ENCODE measurements at places on chromosomes 12 and 14.

DNA sequence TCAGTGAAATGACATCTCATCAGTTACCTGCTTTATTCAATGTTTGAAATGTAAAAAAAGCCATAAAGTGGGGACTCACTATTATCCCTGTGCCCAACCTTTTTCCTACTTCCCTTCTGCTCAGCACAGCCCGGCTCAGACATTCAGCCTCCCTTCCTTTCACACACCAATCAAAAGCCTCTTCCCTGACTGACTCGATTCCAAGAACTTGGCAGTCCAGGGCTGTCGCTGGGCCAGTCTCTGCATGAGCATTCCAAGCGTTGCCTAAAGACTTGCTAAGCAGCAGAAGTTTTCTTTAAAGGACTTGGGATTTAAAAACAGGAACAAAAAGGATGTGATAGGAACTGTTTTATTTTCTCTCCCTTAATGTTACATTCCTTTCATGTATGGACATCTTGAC, 22.7 kb downstream of the ITPR2 start:
- peak; percentile 57 for DNase-seq

DNA sequence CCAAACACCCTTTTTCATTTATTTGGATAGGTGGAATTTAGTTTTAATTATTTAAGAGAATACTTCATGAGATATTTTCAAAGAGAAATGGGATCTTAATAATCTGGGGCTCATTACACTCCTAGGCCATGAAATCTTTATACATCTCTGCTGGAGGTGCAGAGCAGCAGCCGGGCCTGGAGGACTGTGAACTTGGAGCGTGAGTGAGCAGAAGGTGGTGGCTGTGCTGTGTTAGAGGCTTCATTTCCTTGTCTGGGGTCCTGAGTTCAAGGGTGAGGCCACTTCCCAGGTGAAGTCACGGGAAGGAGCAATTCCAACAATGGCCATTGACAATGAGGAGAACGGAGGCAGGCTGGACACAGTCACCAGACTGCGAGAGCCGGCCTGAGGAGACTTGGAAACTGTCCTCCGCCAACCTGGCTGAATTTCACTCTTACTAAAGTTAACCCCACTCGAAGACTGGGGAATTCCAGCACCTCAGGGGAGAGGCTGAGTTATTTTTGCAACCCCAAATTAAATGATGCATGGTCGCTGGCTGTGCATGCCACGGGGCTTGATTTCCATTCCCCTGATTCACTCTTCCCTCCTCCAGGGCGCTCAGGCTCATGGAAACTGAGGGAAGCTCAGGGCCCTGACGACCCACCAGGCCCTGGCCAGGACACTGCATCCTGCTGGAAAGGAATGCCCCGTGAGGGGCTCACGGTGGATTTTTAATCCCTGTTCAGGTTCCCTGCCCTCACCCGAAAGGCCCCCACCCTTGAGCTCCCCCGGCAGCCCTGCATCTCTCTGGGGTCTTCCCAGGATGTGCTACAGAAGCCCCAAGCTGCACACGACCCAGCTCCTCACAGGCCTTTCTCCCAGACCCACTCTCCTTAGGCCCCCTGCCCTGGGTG, 22.6 kb upstream of the TRAF3 start:
- DNase-seq = no peak

DNA sequence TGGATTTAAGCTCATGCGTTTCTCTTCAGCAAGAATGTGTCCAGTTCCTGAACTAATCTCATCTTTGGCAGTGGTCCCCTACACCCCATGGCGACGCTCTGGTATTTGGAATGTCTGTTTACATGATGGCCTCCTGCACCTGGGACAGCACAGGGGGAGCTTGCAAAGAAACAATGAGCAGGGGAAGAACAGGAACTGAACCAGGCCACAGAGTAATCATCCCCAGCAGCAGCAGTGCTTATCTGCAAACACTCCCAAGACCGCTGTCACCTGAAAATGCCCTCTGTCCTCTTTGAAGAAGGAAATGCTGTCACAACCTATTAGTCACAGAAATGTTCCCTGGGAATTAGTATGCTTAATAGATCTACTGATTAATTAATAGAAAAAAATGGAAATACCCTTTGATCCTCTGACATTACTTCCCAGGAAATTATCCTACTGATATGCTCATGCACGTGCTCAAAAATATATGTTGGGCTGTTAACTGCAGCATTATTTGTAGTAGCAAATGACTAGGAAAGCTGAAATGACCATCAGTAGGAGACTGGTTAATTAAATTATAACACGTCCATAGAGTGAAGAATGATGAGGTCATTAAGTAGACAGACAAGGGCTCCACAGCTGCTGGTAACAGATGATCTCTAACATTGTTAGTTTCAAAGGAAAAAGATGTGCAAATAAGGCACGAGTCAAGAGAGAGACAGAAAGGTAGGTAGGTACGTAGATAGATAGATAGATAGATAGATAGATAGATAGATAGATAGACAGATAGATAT, 279.3 kb upstream of the FLRT2 start:
- no peak for DNase-seq

DNA sequence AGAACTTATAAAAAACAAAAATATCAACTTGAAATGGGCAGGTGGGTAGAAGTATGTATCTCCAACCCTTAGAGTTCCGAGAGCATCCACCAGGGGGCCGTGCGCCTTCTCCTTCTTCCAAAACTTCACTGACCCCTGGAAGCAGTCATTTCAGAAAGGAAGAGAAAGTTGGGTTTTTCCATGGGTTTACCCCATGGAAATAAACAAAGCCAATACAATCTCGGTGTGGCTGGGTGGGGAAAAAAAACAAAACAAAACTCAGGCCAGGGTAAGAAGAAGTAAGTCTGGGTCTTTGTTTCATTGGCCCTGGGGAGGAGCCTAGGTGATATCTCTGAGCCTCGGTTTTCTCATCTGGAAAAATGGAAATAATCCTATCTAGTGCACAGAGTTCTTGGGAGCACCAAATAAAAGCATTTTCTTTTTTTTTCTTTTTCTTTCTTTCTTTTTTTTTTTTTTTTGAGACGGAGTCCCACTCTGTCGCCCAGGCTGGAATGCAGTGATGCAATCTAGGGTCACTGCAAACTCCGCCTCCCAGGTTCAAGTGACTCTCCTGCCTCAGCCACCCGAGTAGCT, 33.6 kb upstream of the HNF1A start:
- DNase-seq = peak; percentile 16

GRCh38 chr12:72203764-72204335, 68.3 kb upstream of the TRHDE start:
- no peak for DNase-seq

DNA sequence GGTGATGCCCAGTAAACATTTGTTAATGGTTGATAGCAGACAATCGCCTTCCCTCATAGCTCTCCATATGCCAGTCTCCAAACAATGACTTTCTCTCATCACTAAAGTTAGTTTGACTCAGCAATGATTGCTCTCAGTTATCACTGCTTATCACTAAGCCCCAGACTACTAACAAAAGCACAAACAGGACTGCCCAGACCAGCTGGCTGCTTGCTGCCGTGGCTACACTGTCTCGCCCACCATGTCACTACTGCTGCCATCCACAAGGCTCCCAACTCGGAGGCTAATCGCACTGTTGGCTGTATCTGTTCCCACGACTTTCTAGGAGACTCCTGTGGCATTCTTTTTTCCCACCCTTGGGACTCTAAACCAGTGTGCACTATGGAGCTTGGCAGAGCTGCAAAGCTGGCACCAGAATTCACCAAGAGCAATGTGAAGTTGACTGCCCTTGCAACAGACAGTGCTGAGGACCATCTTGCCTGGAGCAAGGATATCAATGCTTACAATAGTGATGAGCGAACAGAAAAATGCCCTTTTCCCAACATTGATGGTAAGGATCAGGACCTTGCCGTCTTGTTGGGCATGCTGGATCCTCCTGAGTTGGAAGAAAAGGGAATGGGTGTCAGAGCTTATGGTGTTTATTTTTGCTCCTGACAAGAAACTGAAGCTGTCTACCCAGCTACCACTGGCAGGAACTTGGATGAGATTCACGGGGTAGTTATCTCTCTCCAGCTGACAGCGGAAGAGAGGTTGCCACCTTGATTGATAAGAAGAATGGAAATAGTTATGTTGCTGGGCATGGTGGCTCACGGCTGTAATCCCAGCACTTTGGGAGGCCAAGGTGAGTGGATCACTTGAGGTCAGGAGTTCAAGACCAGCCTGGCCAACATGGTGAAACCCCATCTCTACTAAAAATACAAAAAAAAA, 27.1 kb upstream of the NR2C1 start:
- no peak for DNase-seq

DNA sequence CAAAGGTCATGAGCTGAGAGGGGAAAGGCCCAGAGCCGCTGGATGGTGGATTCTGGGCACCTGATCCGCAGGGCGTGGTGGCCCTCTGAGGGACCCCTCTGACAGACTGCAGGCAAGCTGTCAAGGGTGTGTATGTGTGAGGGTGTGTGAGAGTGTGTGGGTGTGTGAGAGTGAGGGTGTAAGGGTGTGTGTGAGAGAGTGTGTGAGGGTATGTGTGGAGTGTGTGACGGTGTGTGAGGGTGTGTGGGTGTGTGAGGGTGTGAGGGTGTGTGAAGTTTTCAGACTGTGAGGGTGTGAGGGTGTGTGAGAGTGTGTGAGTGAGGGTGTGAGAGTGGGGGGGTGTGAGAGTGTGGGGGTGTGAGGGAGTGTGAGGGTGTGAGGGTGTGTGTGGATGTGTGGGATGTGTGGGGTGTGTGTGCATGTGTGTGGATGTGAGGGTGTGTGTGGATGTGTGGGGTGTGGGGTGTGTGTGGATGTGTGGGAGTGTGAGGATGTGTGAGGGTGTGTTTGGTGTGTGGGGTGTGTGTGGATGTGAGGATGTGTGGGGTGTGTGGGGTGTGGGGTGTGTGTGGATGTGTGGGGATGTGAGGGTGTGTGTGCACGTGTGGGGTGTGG, 156.7 kb downstream of the TMEM121 start:
- no peak for DNase-seq

- DNase-seq = no peak
Measured at GRCh38 chr12:14394317-14395073, 29.0 kb downstream of the ATF7IP start.

- DNase-seq = no peak
Measured at GRCh38 chr12:22046968-22047390, 961 bp downstream of the CMAS start.

DNA sequence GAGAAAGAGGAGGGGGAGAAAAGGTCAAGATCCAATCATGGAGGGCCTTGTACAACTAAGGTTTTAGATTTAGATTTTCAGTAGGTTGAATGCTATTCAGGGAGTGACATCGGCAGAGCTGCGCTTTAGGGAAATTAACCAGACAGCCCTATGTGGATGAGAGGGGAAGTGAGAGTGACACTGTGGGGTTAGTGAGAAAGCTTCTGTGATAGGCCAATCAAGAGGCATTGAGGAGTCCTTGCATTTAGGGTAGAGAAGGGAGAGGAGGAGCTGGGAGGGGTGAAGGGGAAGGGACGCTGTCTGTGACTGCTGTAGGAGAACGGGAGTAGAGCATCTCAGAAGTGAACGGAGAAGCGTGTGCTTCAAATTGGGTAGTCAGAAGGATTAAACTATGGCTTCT, 3.4 kb downstream of the HSD17B6 start:
- DNase-seq = no peak

- no peak for DNase-seq
Measured at GRCh38 chr12:57401165-57401564, 29.7 kb downstream of the R3HDM2 start.

GRCh38 chr14:76666746-76667145, 94.5 kb upstream of the VASH1 start:
- no peak for DNase-seq

DNA sequence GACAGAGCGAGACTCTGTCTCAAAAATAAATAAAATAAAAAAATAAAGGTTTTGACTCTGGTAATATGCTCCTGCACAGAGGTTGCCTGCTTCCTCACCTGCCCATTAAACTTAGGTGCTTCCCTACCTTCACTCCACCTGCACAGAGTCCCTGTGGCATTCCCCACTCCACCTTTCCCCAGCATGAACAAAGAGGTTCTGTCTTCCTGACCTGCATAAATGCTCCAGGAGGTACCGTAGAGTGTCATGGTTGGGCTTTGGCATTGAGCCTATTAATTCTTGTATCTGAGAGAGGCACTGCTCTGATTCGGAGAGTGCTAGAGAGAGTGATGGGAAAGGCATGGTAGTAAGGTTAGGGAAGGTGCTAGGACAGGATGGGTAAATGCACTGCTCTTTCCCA, 6.3 kb downstream of the ARHGAP9 start:
- DNase-seq = no peak

DNA sequence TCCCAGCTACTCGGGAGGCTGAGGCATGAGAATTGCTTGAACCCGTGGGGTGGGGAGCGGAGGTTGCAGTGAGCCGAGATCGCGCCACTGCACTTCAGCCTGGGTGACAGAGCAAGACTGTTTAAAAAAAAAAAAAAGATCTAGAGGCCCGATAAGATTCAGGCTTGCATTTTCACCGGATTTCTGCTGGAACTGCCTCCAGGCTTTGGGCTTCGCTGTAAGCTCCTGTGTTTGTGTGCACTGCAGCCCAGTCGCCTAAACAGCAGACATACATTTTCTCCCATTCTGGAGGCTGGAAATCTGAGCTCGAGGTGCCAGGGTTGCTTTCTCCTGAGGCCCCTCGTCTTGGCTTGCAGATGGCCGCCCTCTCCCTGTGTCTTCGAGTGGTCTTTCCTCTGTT, 12.2 kb downstream of the BRI3BP start:
- no peak for DNase-seq

DNA sequence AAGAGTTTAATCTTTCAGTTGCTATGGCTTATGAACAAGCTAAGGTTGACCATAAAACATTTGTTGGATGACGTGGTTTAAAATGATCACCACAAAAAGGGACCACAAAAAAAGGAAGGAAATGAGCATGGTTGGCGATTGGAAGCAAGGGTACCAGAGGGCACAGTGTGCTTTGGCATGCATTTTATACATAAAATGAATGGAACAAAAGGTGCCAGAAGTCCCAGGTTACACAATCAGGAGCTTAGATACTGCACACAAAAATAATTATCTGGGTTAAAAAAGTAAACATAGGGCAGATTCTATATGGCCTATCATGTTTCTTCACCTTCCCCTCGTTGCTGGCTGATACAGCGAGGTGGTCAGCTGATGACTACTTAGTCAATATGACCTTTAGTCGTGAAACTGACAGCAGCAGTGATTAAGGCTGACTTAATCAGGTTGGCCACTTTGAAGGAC, 50.7 kb downstream of the ZC3H14 start:
- DNase-seq = no peak

Measured in foreskin melanocyte (primary cell).